ENCODE measurements at places on chromosomes 11 and 22.

- no peaks in the 10 kb centered on the region for H3K27me3 ChIP-seq
- H3K4me3 ChIP-seq: no peak overlapping the region
- H3K4me1 ChIP-seq: no peaks in the 10 kb centered on the region
- no peaks in the 10 kb centered on the region for H3K36me3 ChIP-seq
- H3K27ac ChIP-seq: no peak overlapping the region
These were observed 7.7 kb upstream of the MMP12 start for GRCh38 chr11:102882389-102883024.

- H3K27ac ChIP-seq: no peak overlapping the region
- H3K4me1 ChIP-seq: no peaks in the 10 kb centered on the region
- DNase-seq: no peak
- no peaks in the 10 kb centered on the region for H3K27me3 ChIP-seq
- H3K36me3 ChIP-seq: no peaks in the 10 kb centered on the region
These were observed 108.8 kb downstream of the WT1 start for GRCh38 chr11:32326522-32326921.

DNA sequence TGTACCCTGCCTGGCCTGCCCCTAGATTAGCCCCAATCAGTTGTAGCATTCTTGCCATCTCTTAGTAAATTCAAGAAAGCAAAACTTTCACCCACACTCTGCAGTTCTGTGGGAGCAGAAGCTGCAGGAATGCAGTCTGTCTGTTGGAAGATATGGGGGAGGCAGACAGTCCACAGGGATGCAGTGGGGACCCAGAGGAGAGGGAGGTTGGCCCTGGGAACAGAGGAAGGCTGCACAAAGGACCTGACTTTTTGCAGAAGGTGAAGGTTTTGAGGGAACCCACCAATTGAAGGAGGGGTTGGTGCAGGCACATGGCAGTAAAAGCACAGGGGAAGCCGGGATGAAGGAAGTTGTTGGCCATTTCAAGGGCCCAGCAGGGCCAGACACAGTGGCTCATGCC lies 16.5 kb downstream of the SNAP29 start:
- no peaks in the 10 kb centered on the region for H3K27me3 ChIP-seq
- no peaks in the 10 kb centered on the region for H3K4me1 ChIP-seq
- H3K27ac ChIP-seq: no peak overlapping the region
- no peak overlapping the region for H3K4me3 ChIP-seq

DNA sequence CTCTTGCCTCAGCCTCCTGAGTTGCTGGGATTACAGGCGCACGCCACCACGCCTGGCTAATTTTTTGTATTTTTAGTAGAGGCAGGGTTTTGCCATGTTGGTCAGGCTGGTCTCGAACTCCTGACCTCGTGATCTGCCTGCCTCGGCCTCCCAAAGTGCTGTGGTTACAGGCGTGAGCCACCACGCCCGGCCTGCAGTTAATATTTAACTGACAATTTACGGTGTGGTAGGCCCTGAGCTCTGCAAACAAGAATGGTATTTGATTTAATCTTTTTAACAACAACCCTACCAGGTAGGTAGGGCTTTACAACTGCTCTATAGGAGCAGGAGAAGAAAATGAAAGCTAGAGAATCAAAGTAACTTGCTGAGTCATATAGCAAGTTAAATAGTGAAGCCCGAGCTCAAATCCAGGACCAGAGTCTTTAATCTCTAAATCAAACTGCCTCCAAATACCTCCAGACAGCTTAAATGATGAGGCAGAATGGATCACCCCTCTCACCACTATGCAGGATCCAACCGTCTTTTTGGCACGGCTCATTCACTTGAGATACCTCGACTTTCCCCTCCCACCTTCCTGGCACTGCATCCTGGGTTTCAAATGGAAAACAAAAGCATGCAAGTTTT lies 9.4 kb downstream of the UEVLD start:
- H3K36me3 ChIP-seq: no peaks in the 10 kb centered on the region
- H3K27ac ChIP-seq: no peak overlapping the region
- no peaks in the 10 kb centered on the region for H3K27me3 ChIP-seq
- DNase-seq: no peak

GRCh38 chr11:113895367-113896155 lies 9.0 kb upstream of the HTR3B start:
- no peak overlapping the region for H3K4me3 ChIP-seq
- no peaks in the 10 kb centered on the region for H3K4me1 ChIP-seq
- DNase-seq: no peak
- H3K36me3 ChIP-seq: no peaks in the 10 kb centered on the region
- H3K27ac ChIP-seq: no peak overlapping the region

- H3K27me3 ChIP-seq: no peaks in the 10 kb centered on the region
- no peak overlapping the region for H3K4me3 ChIP-seq
- peaks cover 17% of the 10 kb centered on the region for H3K4me1 ChIP-seq
- DNase-seq: no peak
These were observed 17.0 kb downstream of the TRIM29 start for GRCh38 chr11:120120805-120121335.

GRCh38 chr11:85316967-85317366 lies 310.2 kb downstream of the DLG2 start:
- no peak overlapping the region for H3K27ac ChIP-seq
- H3K4me3 ChIP-seq: no peak overlapping the region
- no peaks in the 10 kb centered on the region for H3K4me1 ChIP-seq
- no peaks in the 10 kb centered on the region for H3K27me3 ChIP-seq

DNA sequence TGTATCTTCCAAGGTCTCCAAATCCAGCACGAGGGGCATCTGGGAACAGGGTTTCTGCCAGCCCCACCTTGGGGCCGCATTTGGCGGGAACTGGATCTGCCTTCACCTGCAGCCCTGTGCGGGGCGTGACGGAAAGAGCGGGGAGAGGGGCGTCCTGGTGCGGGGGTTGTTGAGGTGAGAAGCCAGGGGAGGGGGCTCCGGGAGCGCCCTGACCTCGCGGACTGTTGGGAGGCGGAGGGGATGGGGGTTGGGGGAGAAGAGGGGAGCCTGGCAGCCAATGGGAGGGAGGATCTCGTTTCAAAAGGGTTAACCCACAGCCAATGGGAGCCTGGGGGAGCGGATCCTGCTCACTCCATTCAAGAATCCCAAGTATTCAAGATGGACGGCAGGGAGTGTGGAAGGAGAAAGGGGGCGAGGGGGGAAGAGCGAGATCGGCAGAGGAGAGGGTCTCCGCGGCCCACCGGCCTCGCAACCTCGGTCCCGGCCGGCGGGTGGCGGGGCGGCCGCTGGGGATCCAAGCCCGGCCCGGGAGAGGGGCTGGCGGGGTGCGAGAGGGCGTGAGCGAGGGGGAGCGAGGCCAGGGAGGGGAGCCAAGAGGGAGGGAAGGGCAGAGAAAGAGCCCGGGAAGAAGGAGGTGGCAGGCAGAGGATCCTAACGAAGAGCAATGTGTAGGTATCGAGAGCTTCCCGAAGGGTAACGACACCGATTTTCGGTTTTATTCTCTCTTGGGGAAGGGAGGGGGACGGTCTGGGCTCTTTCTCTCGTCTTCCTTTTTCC lies 11.5 kb downstream of the YPEL4 start:
- H3K27ac ChIP-seq: peak overlapping the region; percentile 81
- H3K27me3 ChIP-seq: no peaks in the 10 kb centered on the region
- H3K4me3 ChIP-seq: peak overlapping the region; percentile 84
- H3K36me3 ChIP-seq: no peaks in the 10 kb centered on the region

GRCh38 chr22:19607192-19608002 lies 83.2 kb upstream of the CLDN5 start:
- no peaks in the 10 kb centered on the region for H3K36me3 ChIP-seq
- no peaks in the 10 kb centered on the region for H3K4me1 ChIP-seq
- DNase-seq: no peak

- H3K27me3 ChIP-seq: no peaks in the 10 kb centered on the region
- H3K36me3 ChIP-seq: no peaks in the 10 kb centered on the region
- no peaks in the 10 kb centered on the region for H3K4me1 ChIP-seq
- H3K4me3 ChIP-seq: no peak overlapping the region
These were observed 32.1 kb upstream of the WNT7B start for GRCh38 chr22:46008836-46009596.

DNA sequence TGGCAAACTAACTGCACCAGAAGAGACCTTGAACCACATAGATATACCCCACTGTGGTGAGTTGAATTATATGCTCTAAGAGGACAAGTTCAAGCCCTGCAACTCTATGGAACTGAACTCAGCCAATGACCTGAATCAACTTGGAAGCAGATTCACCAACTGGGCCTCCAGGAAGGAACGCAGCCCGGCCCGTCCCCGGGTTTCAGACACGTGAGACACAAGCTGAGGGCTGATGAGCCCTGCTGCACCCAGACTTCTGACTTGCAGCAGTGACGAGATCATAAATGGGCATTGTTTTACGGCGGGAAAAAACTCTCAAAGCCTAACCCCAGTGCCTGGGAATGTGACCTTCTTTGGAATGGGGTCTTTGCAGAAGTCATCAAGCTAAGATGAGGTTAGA lies 28.5 kb upstream of the GAL start:
- no peaks in the 10 kb centered on the region for H3K36me3 ChIP-seq
- H3K27me3 ChIP-seq: no peaks in the 10 kb centered on the region
- no peak overlapping the region for H3K27ac ChIP-seq
- peaks cover 3% of the 10 kb centered on the region for H3K4me1 ChIP-seq
- no peak overlapping the region for H3K4me3 ChIP-seq
- DNase-seq: no peak

DNA sequence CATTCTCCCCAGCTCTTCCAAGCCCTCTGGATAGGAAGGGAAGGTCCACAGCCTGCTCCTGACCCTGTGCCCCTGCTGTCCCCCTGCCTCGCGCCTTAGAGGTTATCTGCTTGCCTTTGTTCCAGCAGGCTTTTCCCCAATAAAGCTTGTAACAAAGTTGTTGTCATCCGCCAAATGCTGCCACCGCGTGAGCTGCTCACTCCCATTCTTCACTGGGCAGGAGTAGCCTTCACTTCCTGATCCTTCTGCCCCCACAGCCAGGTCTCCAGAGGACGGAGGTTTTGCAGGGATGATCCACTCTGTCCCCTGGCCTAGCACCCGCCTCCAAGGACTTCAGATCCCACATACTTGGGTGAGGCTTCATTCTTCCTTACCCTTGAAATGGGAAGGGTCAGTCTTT lies 94.0 kb upstream of the RASSF10 start:
- peaks cover 21% of the 10 kb centered on the region for H3K4me1 ChIP-seq
- no peaks in the 10 kb centered on the region for H3K27me3 ChIP-seq
- H3K4me3 ChIP-seq: no peak overlapping the region
- peak overlapping the region; percentile 17 for H3K27ac ChIP-seq
- no peak for DNase-seq

DNA sequence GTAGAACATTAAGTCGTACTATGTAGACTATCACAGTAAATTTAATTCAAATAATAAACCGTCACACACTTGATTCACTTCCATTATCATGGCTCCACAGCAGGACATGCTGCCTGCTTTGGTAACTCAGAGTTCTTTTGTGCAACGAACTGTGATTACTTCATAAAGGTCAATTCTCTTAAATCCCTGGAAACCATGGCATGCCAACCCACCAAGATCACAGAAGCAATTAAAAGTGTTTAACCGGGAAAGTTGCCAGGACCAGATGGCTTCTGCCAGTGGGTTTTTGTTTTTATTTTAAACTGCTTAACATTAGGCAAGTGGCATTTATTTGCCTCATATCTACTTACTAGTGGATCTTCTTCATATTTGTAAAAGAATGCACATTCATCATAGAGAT lies 1162.1 kb downstream of the DLG2 start:
- H3K27ac ChIP-seq: no peak overlapping the region
- no peaks in the 10 kb centered on the region for H3K27me3 ChIP-seq

DNA sequence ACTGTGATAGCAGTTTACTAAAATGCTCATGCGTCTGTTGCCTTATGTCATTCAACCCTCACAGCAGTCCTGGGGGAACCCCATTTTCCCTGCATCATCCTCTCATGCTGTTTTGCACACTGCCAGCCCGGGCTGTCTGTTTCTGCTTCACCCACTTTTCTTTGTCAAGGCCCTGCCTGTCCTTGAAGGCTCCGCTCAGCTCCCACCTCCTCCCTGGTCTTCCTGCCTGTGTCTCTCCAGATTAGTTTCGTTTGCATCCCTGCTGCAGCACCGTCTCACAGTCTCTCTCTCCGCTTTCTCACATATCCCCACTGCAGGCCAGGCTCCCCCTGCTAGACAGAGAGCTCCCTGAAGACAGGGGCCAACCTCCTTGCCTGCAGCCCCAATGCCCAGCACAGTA lies 29.9 kb downstream of the SERPINH1 start:
- peaks cover 5% of the 10 kb centered on the region for H3K4me1 ChIP-seq
- H3K27me3 ChIP-seq: no peaks in the 10 kb centered on the region
- DNase-seq: no peak
- no peak overlapping the region for H3K27ac ChIP-seq

DNA sequence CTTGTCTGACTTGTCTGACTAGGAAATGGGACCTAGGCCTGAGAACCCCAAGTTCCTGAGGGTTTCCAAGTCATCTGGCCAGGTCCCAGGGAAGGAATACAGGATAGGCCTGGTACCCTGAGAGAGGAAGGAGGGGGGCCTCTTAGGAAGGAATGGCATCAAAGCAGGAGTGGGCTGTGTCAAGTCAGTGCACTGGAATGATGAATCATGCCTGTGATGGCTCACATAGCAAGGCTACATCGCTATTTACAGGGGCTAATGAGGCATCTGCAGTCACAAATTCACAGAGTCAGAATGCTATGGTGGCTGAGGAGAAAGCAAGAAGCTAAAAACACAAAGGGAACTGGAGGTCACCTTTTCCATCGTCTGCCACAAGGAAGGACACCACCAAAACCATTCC lies 247.3 kb downstream of the NXPE2 start:
- DNase-seq: no peak
- no peaks in the 10 kb centered on the region for H3K27me3 ChIP-seq
- no peaks in the 10 kb centered on the region for H3K36me3 ChIP-seq
- H3K4me1 ChIP-seq: no peaks in the 10 kb centered on the region
- no peak overlapping the region for H3K27ac ChIP-seq

GRCh38 chr11:79747406-79747805 lies 306.6 kb upstream of the TENM4 start:
- H3K4me1 ChIP-seq: no peaks in the 10 kb centered on the region
- no peak overlapping the region for H3K4me3 ChIP-seq
- no peaks in the 10 kb centered on the region for H3K27me3 ChIP-seq
- H3K27ac ChIP-seq: no peak overlapping the region
- H3K36me3 ChIP-seq: no peaks in the 10 kb centered on the region

GRCh38 chr22:28768701-28769393 lies 3.6 kb upstream of the CCDC117 start:
- no peak overlapping the region for H3K4me3 ChIP-seq
- H3K27me3 ChIP-seq: no peaks in the 10 kb centered on the region
- H3K4me1 ChIP-seq: peaks cover 4% of the 10 kb centered on the region
- H3K27ac ChIP-seq: no peak overlapping the region
- no peak for DNase-seq

DNA sequence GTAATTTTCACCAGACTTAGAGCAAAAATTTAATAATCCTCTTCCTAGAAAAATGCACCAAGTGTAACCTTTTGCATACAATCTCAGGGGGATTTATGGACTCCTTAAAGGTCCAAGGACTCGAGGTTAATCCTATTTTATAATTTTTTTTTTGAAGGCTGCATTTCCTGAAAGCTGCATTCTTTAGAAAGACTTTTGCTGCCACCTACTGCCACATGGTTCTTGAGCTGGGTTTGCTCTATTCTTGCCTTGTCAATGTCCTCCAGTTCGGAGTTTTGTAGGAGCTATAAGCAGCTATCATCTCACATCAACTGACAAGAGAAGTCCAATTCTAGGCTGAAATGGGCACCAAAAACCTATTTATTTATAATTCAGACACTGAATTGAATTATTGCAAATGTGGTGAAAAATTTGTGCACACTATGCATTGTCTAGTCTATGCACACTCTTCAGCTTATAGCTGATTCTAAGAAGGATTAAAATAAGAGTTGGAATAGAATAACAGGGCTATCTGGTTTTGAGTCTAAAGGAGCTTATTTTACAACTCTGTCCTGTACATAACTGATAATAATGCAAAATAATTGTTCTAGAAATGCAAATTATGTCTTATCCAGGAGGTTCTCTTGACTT lies 31.3 kb downstream of the TRAF6 start:
- no peaks in the 10 kb centered on the region for H3K4me1 ChIP-seq
- peaks cover 14% of the 10 kb centered on the region for H3K36me3 ChIP-seq
- H3K4me3 ChIP-seq: no peak overlapping the region
- no peak for DNase-seq

All from tibial nerve (tissue), 4 donors.